ENCODE measurements at places on chromosomes 7 and 10.

GRCh38 chr10:75772153-75772887 is 340.9 kb downstream of the LRMDA start:
- DNase-seq = no peak

DNA sequence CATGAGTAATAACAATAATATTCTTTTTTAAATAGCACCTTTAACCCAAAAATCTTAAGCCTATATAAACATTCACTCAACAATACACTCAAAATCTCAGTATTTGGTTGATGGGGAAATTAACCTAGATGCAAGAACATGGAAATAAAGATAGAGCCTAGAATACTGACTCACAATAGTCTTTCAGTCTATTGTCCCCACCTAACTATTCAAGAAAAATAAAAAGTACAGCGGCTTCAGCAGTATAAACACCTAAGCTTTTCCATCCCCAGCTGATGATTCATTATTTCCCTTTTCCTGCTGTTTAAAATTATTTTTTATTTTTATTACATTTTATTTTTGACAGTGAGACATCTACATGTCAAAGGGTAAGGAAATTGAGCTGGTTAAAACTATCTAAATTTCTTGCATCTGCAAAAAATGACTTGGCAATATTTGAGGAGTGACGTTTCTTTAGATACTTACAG is 201.4 kb downstream of the FZD1 start:
- no peak for DNase-seq

DNA sequence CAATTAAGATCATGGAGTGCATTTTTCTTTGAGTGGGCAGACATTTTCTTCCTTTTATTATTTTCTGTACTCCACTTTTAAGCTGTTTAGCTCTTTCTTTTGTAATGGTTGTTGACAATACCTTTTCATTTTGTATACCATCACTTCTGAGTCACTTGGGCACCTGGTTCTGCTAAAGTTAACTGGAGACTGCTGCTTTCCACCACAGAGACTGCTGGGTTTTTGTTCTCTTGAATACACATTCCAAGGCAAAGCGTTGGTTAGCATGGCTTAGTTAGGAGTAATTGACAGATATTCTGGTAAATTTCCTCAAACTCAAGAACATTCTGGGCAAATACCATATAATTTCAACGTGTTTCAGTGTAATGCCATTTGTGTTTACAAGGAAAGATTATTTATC is 541.9 kb upstream of the CELF2 start:
- DNase-seq = no peak

DNA sequence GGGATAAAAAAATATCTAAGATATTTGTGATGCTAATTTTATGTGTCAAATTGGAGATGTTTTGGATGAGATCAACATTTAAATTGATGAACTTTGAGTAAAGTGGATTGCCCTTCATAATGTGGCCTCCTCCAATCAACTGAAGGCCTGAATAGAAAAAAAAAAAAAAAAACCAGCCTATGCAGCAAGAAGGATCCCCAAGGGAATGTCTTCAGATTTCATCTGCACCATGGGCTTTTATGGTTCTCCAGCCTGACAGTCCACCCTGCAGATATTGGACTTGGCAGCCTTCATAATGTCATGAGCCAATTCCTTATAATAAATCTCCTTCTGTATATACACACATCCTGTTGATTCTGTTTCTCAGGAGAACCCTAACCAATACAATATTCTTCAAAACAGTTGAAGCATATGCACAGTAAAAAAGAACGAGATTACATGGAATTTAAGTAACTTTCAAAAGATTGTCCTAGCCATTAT is 316.9 kb upstream of the PLXDC2 start:
- DNase-seq = no peak

DNA sequence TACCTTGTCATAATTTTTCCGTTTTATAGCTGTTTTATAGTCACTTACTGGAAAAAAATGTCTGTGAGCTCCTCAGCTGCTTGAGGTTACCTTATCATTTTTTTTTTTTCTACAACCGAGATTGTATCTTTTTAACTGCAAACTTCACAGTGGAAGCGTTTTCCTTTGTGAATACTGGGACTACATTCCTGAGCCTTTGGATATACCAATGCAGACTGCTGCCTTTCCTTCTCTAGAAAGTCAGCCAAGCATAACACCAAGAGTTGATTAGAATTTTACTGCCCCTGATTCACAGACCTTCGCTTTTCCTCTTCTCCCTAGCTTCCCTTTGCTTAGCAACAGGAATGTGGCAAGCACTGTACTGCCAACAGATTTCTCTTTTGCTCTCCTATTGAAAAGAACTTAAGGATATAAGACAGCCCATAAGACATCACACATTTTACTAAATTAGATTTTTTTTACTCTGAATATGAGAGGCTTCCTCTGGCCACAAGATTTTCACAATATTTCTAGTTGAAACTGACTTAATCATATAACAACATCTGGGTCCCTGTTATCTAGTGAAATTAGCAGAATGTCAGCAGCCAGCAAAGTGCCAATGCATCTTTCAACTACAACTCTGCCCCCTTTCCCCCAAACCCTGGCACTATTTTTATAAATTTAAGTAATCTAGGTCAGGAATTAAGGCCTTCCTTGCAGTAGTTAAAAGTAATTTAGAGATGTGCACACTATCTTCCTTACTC is 170.6 kb downstream of the PRKG1 start:
- peak; percentile 90 for DNase-seq

DNA sequence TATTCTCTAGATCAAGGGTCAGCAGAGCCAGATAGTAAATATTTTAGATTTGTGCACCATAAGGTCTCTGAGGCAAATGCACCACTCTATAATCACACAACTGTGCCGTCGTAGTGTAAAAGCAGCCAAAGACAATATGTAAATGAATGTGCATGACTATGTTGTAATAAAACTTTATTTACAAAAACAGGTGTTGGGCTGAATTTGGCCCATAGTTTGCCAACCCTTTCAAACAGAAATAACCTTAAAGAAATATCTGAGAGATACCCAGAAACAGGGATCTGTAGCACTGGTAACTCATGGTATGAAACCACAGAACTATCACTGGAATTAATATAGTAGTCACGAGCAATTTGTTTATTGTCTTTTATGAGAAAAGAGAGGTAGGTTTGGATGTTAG is 86.0 kb downstream of the ARID5B start:
- no peak for DNase-seq

DNA sequence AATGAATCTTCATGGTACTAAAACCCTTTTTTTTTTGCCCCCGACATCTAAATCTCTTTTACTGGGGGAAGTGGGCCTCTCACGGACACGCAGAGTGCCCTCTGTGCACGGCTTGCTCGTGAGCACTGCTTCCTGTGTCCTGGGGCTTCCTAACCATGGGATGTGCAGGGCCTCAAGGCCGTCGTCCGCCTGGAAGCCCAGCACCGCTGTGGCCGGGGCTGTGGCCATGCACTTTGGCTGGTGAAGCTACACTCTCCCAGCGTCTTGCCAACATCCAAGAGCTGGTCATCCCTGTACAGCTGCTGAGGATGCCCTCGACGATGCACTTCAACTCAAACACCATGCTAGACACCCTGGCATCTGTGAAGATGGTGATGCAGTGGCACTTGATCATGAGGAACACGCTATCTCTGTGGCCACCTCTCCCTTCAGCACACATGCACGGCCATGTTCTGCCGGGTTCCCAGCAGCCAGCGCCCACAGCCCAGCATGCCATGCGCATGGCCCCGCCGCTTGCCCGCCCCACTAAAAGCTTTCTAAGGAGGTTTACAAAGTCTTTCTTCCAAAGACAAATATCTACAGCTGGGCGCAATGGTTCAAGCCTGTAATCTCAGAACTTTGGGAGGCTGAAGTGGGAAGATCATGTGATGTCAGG is 326.5 kb downstream of the PARD3 start:
- no peak for DNase-seq

- no peak for DNase-seq
These were observed 52.6 kb upstream of the HECTD2 start for GRCh38 chr10:91357497-91357896.

GRCh38 chr7:68180761-68181160 is 1184.1 kb downstream of the TYW1 start:
- peak; percentile 7 for DNase-seq

GRCh38 chr10:28624351-28624750 is 53.0 kb upstream of the BAMBI start:
- DNase-seq = no peak

DNA sequence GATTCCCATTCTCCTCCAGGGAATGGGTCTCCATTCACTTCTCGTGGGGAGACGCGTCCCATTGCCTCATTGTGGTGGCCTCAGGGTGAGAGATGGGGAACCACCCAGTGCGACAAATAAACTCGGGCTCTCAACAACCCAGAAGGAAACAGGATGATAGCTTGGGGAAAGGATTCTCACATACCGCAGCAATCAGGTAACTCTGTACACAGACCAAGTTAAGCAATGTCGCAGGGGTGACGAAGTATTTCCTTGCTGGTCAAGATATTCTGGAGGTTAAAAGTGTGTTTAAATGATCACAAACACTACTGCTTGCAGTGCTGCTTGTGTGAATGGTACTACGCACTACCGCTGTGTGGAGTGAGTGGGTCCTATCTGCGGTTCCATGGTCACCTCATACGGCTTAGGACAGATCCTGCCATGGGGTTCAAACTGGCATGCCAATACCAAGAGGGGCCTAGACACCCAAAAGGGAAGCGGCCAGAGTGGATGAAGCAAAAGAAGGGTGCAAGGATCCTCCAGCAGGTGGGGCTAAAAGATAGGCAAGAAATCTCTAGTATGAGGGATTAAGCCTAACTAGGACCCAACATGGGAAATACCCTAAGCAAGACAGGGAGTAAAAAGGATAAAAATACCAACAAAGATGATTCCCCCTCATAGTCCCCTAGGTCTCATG is 143.8 kb upstream of the TMEM106B start:
- peak; percentile 40 for DNase-seq

- DNase-seq = peak; percentile 76
These were observed 31.6 kb downstream of the TMEM120A start for GRCh38 chr7:75962607-75963380.

DNA sequence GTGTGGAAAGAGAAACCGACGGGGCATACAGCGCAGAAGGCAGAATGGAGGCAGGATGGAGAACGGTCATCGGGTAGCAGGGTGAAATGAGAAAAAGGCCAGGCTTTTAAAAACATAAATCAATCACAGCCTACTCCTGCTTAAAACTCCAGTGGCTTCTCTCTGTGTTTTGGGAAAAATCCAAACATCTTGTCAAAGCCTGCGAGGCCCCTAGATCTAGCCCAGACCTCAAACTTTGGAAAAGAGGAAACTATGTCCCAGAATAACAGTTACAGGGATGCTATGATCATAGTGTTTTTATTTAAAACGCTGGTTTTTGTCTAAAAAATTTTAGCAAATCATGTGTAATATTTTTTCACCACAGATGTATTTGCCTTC is 41.1 kb downstream of the PPP1R3C start:
- peak; percentile 90 for DNase-seq

GRCh38 chr10:74624501-74624900 is 201.9 kb upstream of the KAT6B start:
- DNase-seq = no peak

All from umbilical cord (tissue), 2 donors.